ENCODE measurements at places on chromosomes 2 and 18.

GRCh38 chr2:36800381-36800780 lies 103.9 kb downstream of the VIT start:
- no peak for DNase-seq

DNA sequence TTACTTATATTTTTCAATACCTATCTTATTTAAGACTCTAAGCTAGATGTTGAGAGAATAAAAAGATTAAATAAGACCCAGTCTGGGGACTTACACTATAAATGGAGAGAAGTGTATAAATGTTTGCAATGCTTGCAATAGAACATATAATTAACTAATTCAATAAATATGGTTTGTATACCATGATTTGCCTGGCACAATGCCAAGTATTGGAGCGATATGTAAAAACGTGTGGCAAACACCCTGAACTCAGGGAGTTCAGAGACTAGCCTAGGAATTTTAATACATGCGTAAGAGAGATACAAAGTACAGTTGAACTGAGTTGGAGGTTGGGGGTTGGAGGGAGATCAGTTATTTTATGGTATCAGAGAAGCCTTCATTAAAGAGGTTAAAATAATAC lies 251.8 kb upstream of the DDX18 start:
- no peak for DNase-seq

DNA sequence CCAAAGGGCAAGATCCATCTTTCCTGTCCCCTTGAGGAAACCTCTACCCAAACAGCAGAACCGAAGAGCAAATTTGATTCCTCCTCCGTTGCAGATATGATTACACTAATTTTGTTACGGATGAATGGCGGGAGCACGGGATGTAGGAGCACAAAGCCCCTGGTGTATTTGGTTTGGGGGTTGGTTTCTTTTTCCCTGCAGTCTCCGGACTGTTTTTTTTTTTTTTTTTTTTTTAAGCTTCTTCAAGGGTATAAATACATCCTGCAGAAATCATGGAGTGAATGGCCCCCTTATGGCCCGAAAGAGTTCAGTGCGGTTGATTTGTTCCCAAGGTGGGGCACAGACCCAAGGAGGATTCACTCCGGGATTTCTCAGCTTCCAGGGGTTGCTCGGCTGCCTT lies 135.3 kb upstream of the SH3BP4 start:
- no peak for DNase-seq

GRCh38 chr2:241946306-241947003 lies 76.9 kb downstream of the RTP5 start:
- no peak for DNase-seq

- DNase-seq, result no peak
Measured at GRCh38 chr2:156042895-156043294, 289.6 kb downstream of the NR4A2 start.

DNA sequence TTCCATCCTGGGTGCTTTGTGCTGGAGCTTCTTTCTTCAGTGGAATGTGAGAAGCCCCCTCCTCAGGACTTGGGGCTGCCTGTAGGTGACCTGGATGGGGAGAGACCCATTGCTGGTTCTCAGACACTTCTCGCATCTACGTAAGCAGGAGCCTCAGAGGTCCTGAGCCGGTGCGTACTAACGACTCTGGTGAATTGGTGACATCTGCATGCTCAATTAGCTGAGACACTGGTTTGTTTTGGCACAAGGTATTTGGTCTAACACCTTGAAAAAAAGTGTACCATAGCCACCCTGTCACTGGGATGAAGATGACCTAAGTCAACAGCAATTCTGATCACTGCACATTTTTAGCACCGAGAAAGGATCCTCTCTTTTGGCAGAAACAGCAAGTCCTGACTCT lies 57.7 kb downstream of the LRRC30 start:
- no peak for DNase-seq

GRCh38 chr2:108993095-108993937 lies 4.3 kb upstream of the EDAR start:
- DNase-seq, result no peak

DNA sequence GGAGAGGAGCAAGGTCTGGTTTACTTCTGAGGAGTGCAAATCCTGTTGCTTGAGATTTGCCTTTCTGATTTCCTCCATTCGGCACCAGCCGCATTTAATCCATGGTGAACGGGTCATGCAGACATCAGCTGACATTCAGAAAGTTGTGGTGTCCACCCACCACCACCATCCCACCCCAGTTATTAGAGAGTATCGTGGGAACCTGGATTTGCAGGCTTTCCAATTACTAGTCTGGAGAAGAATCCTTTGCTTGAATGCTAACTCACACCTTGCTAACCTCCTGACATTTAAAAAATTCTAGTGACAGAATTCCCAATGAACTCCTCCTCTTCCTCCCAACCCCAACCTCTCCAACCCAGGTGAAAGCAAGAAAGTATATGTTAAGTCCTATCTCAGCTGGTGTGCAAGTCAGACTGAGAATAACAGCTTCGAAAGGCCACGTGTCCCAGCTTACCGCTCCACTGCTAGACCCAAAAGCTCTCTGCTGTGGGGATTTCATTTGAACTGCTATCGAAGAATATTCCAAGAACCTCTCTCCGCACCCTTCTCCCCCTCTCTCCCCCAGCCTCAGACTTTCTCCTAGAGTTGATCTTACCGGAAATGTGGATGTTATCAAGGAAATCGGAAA lies 17.7 kb downstream of the BCL11A start:
- no peak for DNase-seq

GRCh38 chr2:207284556-207285472 lies 119.1 kb upstream of the KLF7 start:
- no peak for DNase-seq

DNA sequence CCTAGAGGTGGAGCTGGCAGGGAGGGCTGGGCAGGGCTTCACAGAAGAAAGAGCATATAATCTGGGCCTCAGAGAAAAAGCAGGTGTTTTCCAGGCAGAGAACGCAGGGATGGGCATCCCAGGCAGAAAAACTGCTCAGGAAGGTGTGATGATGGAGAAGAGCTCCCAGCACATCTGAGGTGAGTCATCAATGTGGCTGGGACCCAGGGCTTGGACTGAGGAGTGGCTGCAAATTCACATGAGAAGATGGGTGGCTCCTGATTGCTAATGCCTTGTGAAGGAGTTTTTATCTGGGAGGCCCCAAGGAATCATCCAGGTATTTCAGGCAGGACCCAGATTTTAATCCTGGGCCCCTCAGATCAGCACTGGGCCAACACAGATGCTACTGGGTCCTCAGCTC lies 10.2 kb downstream of the IL1F10 start:
- DNase-seq, result no peak

DNA sequence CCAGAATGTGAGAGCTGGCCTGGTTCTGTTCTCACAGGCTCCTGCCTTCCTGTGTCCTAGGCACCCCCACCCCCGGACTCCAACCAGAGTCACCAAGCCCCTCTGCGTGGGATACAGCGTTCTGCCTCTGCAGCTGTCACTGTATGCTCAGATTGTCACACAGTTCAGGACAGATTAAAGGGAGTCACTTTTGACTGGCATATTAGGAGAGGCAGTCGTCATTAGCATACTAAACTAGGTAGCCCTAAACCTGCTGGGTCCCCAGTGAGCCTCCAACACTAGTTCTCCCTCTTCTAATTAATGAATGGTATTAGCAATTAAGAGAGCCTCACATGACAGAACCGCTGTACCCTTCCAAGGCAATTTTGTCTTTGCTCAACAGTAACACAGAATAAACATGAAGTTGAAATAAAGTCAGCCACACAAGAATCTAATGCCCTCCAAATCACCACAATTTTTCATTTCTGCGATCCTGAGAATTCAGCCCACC lies 340.2 kb downstream of the CMPK2 start:
- DNase-seq, result no peak

Data from globus pallidus (tissue), 1 donor.